ENCODE measurements at places on chromosomes 6 and 20.

DNA sequence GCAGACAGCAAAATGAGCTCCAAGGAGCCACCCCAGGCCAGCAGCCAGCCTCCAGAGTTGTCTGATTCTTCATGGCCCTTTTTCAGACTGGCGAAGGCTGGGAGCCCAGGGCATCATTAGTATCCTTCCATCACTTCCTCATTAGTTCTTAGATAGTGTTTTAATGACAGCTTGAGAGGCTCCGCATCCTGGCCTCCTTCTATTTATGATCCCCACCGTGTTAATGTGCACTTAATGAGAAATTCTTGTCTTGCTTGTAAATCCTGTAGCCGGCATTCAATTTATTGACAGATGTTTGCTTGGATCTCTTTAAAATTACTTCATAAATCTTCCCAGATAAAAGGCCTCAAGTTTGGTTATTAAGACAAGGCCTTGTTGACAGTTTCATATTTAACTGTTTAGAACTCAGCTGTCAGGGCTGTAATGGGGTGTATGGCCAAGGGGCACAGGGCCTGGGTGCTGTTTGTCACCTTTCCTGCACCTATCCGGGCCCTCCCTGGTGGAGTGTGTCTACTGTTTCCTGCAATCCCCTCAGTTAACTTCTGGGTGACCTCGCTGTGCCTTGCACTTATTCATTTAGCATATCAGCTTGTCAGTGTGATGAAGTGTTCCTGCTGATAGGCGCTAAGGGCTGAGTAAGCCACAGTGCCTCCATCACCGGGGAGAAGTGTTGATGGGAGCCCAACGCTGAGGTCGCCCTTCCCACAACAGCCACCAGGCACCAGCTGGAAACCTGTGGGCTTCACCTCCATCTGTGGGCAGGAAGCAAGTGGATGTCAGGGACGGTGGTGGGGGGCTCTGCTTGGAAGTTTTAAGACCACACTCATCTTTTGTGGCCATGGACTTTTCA lies 169.3 kb downstream of the TSHZ2 start:
- DNase-seq, result no peak

DNA sequence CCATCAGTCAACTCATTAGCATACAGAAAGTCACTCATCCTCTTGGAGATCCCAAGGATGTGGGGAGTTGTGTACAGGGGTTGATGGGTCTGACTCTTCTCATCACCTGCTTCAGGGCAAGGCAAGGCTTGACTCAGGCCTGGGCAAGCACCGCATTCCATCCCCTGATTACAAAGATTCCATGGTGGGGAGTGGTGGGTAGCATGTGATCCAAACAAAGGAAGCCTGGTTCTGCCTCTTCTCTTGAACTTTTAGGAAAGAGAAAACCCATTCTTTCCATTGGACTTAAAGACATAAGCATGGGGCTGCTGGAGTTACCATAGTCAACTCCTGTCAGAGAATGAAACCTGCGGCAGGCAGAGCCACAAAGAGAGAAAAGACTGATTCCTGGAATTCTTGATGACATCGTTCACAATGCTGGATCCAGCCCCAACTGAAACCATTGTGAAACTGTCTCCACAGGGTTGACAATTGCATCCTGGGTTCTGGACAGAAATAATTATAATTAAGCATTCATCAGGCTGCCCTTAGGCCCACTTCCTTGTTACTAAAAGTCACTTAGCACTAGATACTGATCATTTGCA lies 235.8 kb upstream of the KCNG1 start:
- DNase-seq, result no peak

GRCh38 chr6:122580737-122581136 lies 29.5 kb upstream of the PKIB start:
- DNase-seq, result no peak

- DNase-seq, result no peak
These were observed 143.9 kb downstream of the BCAS1 start for GRCh38 chr20:53926428-53927028.

DNA sequence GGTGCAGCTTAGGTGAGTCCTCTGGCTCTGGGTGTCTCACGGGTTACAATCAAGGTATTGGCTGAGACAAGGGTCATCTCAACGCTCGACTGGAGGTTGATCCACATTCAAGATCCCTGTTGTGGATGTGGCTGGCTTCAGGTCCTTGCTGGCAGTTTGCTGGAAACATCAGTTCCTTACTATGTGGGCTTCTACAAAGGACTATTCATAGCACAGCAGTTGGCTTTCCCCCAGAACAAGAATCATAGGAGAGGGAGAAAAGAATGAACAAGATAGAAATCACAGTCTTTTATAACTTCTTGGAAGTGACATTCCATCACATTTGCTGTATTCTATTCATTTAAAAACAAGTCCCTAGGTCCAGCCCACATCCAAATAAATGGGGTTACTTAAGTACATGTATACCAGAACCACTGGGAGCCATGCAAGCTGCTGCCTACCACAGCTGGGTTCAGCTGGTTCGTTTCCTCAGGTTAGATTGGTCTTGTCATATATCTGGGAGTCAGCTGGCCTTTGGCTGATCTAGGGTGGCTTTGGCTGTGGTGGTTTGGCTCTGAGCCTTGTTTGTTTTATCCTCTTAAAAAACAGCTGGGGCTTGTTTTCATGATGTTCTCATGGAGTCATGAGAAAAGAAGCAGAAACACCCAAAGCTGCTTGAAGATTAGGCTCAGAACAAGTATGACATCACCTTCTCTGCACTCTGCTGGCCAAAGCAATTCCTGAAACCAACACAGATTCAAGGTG lies 433.2 kb upstream of the SPTLC3 start:
- DNase-seq, result no peak

- no peak for DNase-seq
These were observed 55.2 kb upstream of the TBC1D7 start for GRCh38 chr6:13383328-13384163.

GRCh38 chr6:72861935-72862432 lies 240.1 kb downstream of the KCNQ5 start:
- no peak for DNase-seq

Data from posterior vena cava (tissue), 2 donors.